Upper lobe of left lung (tissue), 6 donors: ENCODE measurements at places on chromosomes 6 and 20. TPM values are rescaled to one million over a fixed set of nuclear protein-coding genes. Genes with fewer than 3 reads are reported as not detected.
A peak's percentile ranks its signal among the peaks of the same experiment; 100 is the strongest.

Gene RAE1
- total RNA-seq: 31.0 TPM

DNA sequence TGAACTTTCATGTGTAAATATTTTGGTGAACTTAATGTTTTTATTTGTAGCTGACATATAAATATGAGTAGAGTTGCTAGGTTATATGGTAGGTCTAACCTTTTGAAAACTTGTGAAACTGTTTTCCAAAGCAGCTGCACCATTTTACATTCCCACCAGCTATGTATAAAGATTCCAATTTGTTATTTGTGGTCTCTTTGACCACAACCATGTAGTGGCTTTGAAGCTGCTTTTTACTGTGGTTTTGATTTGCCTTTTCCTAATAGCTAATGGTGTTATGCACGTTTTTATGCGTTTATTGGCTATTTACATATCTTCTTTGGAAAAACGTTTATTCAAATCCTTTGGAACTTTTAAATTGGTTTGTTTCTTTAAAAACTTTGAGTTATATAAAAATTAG, 10.3 kb downstream of the CST3 start:
- no peak for DNase-seq

Gene CYP39A1
- total RNA-seq: 10.3 TPM

Gene GABRR1
- not detected for total RNA-seq

DNA sequence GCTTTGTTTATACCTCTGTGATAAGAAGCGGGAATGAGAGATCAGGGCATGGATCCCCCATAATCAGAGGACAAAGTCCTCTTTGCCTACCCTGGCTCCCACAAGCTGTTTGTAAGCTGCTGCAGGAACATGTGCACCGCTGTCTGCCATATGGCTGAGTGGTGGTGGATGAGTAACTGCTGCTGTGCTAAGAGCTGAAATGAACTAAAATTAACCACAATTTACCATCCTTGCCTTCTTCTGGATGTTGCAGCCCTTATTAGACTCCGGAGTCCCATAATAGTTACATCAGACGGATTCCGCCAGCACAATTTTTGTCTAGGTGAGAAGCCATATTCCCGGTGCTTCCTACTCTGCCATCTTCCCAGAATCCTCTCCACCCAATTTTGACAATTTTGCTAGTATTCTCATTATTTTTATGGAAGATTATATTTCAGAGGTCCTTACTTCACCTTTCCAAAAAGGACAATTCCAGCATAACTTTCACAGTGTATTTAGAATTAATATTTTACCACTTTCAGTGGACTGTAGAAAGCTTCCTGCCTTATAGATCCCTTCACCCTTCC, 6.0 kb upstream of the CMTR1 start:
- DNase-seq: no peak

DNA sequence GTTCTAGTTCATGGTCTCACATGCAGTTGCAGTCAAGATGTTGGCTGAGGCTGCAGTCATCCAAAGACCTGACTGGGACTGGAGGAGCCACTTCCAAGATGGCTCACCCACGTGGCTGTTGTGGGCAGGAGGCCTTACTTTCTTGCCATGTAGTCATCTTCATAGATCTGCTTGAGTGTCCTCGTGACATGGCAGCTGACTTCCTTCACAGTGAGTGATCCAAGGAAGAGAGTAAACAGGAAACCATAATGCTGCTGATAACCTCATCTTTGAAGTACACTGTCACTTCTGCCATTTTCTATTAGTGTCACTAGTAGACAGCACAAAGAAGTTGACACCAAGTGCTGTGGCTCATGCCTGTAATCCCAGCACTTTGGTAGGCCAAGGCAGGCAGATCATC, 40.1 kb upstream of the AKIRIN2 start:
- DNase-seq: peak; percentile 83

DNA sequence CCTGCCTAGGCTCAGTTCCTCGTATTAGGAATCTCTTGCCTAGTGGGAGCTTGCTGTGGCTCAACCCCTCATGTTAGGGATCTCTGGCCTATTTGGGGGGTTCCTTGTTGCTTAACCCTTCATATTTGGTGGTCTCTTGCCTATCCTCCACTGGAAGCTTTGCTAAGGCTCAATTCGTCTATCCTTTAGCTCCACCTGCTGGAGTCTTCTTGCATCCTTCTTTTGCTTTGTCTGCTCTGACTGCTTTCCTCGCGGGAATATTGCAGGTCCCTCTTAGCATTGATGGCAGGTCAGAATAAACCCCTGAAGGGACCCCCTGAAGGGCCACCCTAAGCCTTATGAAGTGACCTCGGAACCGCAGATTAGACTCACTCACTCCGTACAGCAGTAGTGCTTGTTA, 203.0 kb upstream of the TBX18 start:
- no peak for DNase-seq

GRCh38 chr20:39547546-39548408, 585.6 kb downstream of the DHX35 start:
- no peak for DNase-seq

Gene TCP11
- 0.46 TPM for total RNA-seq

- DNase-seq: no peak
These were observed 429 bp downstream of the GDF5 start for GRCh38 chr20:35437599-35437998.

DNA sequence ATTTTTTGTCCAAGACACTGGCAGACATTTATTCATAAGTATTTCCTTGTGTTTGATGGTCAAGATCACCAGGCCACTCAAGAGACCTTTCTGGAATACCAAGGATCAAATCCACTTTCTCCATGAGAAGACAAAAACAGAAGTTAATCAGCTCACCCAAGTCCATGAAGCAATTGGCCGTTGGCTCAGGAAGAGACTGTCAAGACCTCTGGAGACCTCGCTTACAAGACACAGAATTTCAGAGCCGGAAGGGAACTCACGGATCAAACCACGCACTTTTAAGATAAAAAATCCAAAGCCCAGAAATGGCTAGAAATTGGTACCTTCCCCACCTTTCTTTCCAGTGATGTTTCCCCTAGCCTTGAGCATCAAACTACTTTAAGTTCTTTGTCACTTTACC, 3.3 kb downstream of the TRERF1 start:
- no peak for DNase-seq

Gene C6orf52
- not detected for total RNA-seq

Gene HLA-DQA2
- 10.6 TPM for total RNA-seq

Gene MACROD2
- total RNA-seq: 39.8 TPM

DNA sequence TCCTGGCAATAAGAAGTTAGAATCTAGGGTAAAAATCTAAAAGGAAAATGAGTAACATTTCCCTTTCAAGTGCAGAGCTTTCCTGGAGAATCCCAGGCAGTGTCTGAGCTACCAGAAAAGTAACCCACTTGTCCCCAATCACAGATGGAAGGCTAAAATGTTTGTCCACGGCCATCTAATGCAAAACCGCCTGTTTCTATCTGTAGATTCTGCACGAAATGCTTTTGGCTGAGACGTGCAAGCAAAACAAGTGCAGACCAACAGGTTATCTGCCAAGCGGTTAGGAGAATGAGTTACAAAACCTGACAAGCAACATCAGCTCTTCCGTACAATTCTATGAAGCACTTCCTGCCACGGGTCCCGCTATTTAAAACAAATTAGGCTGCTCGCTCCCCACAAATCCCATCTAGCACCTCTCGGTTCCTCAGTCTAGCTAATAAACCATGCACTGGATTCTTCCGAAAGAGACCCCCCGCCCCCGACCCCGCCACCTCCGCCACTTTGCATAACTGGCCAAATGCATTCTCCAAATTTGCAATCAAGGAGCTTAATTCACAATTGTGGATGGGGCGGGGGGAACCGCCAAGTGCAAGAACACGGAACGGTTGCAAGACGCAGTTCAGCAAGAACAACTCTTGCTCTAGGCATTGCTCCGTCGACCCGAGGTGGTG, 1.4 kb downstream of the ELOVL5 start:
- DNase-seq: no peak

GRCh38 chr20:3105256-3106137, 21.0 kb upstream of the AVP start:
- DNase-seq: no peak

Gene HEY2
- total RNA-seq: 2.1 TPM

Gene GMNN
- total RNA-seq: 8.4 TPM
